ENCODE measurements at places on chromosomes 1 and 21. TPM values are rescaled to one million over a fixed set of nuclear protein-coding genes. Genes with fewer than 3 reads are reported as not detected.

DNA sequence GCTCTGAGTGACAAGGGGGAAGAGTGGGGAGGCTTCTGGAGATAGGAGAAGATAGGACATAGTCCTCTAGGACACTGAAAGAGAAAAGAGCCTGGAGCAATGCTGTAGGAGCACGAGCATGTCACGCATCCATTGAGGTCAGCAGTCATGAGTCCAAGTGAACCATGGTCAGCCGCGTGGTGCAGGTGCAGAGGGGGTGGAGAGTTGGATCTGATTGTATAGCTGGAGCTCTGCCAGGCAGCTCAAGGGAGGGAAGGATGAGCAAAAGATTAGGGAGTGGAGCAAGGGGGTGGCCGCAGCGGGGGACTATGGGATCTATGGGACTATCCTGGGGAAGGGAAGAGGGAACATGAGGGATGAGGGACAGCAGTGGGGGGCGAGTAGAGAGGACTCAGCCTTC lies 14.0 kb downstream of the PADI1 start:
- DNase-seq: no peak

FAM43B gene
- polyA plus RNA-seq: 0.66 TPM

UBL4B gene
- 105 TPM for polyA plus RNA-seq

GRCh38 chr1:72734415-72734814 lies 452.1 kb upstream of the NEGR1 start:
- DNase-seq: no peak

- DNase-seq: no peak
Measured at GRCh38 chr1:168676029-168676812, 52.8 kb downstream of the DPT start.

DNA sequence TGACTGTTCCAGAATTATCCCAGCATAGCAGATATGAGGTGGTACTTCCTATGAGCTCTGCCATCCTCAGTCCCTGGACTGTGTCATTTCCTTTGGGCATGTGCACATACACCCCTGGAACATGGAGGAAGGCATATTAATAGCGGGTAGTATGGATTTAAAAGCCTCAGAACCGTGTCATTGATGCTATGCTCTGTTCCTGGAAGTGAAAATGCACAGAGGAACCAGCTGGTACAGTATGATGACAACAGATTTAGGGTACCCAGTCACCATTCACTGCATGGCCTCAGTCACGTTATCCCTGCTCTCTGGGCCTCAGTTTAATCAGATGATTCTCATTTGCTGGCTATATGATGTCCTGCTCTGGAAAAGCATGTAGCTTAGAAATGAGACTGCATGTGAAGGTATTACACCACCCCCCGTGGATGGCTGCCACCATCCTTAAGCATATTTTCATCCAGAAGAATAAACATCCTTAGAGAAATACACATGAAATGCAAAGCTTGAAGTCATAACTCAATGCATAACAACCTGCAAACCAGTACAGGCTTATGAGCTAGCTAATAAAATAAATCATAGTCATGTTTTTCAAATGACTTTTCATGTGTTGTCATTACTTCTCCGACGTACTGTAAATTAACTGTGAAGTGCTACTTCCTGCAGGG lies 37.8 kb downstream of the SETD4 start:
- DNase-seq: no peak

RGS13 gene
- polyA plus RNA-seq: not detected

- no peak for DNase-seq
Measured at GRCh38 chr21:14975136-14975919, 89.5 kb downstream of the NRIP1 start.

DNA sequence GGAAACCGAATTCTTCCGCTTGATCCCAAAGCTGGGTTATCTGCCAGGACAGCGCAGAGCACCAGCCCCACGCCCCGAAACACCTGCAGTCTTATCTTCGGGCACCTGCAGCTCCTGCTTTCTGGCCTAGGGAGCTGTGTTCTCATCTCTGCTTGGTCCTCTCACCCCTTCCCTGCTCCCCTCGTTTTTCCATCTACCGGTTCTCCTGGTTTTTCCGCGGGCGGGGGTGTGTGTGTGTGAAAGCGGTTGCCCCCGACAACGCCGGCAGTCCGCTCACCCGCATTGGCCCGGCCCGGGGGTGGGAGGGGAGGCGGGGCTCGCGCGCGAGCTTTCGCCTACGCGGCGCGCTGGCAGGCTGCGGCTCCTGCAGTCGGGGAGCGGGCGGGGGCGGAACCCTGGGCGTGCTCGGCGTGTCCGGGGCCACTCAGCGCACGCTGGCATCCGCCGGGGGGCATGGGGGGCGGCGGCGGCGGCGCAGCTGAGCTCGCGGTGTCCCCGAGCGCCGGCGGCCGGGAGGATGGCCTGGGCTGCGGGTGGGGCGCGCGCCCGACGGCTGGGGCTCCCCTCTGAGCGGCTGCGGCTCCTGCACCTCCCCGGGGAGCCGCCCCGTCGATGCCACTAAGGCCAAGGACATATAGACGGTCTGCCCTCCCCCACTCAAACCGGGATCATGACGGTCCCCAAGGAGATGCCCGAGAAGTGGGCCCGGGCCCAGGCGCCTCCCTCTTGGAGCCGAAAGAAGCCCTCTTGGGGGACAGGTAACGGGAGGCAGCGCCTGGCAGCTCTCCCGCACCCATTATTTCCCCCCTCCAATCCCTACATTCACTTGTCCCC lies 3.2 kb downstream of the ATP8B2 start:
- DNase-seq: peak; percentile 93

NEGR1 gene
- 3.1 TPM for polyA plus RNA-seq

- DNase-seq: no peak
Measured at GRCh38 chr1:58307431-58307830, 239.1 kb downstream of the OMA1 start.

HLX gene
- polyA plus RNA-seq: 4.0 TPM

DNA sequence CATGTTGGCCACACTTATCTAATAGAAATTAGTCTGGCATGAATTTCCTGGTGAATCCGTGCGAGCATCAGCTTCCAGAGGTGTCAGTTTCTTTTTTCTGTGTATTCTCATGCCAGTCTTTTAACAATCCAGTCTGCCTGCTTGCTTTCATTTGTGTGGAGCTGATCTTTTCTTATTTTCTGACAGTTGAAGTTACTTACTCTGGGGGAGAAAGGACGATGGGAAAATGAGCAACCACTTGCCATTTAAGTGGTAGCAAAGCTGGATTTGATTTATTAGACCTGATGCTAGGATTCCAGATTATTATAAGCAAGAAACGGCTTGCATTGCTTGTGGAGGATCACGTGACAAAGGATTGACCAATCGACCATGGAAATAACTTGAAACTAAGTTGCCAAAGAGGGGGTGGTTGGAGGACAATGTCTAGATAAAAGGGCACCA lies 24.3 kb upstream of the APP start:
- DNase-seq: peak; percentile 54

- DNase-seq: no peak
Measured at GRCh38 chr1:226629896-226630550, 81.5 kb downstream of the STUM start.

Measured in testis (tissue), 5 donors.